Frontal cortex (tissue), 4 donors: ENCODE measurements at places on chromosomes 6 and 20.

DNA sequence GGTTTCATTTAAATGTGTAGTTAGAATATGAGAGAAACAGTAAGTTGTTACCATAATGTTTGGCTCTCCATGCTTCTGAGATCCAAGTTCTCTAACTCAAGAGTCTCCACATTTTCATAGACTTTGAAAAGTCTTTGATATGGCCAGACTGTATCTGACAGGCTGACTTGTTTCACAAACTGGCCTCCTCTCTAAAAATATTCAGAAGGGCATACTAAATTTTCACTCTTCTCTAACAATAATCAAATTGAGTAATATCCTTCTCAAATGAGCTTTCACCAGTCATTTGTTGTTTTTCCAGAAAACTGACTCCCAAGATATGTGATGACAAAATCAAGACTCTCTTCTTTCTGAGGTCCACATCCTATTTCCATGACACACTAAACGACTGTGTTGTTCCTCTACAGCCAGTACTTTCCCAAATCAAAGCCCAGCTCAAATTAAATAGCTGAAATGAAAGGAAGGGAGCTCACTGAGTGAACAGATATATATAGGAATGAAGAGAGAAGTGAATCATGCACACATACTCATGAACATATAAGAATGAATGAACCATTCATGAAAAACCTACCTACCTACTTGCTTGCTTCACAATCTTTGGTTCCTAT is 15.1 kb downstream of the HIVEP2 start:
- DNase-seq, result no peak

DNA sequence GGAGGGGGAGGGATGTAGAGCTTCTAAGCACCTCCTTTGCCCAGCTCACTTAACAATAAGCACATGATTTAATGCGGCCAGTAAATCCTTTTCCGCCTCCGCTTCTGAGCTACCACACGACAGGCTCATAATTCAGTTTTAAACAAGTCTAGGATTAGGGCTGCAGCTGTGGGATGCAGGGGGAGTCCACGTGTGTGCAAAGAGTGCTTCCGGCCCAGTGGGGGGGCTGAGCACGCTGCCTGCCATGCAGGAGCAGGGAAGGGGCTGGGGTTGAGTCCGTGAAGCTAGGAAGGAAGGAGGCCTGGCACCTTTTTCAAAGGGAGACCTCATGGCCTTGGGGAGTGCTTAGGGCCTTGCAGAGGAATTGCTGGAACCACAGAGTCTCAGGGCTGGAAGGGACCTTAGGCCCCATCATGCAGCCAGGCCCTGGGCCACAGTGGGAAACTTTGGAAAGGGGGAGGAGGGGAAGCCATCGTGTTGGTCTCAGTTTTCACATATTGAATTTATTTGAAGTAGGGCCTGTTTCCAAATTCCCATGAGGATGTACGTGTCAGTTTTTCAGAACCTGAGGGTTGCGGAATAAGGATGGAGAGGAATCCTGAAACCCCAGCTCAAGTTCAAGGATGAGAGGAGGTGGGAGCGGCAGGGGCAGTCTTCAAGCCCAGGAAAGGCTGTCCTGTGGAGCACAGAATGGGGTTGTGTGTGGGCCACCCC is 96.1 kb downstream of the VEGFA start:
- no peak for DNase-seq

- no peak for DNase-seq
These were observed 64.1 kb downstream of the LRRC1 start for GRCh38 chr6:53858913-53859312.

GRCh38 chr6:83092756-83093399 is 25.4 kb downstream of the DOP1A start:
- DNase-seq, result no peak

DNA sequence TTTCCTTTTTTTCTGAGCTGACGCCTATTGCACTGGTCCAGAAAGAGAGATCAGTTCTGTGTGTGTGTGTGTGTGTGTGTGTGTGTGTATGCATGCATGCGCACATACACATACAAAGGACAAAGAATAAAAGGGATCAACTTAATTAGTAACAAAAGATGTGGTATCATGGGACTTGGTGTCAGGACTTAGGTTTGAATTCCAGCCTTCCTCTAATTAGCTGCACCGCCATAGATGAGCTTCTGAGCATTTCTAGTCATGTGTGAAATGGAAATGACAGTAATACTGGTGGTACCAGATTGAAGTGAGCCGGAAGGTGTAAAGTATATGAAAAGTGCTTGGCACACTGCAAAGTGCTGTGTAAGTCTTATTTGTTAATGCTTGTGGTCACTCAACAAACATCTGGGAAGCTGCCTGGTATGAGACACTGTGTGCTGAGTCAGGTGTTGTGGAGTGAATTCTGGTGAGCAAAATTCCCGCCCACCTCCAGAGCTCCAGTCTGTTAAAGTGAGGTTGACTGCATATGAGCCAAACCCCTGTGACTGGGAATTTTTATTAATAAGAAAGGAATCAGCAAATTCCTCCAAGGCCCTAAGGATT is 12.4 kb downstream of the DAAM2 start:
- DNase-seq, result no peak

- no peak for DNase-seq
These were observed 198.2 kb downstream of the GMPR start for GRCh38 chr6:16436550-16436949.

DNA sequence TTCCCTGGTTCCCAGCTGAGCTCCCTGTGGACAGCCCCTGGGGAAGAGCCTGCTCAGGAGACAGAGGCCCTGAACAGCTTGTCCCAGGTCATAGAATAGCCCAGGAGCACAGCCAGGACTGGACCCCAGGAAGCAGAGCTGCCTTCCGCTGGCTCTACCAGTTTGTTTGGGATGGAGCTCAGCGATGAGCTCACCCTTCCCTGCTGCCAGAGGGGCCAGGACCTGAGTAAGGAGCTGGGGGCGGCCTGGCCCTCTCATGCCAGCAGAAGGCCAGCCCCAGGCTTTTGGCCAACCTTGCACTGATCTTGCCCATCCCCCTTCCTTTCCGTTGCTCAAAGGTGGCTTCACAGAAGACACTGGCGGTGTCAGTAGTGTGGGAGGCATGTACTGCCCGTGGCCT is 17.5 kb downstream of the MMP24OS start:
- DNase-seq, result no peak

GRCh38 chr6:52564856-52565255 is 12.0 kb downstream of the TRAM2 start:
- no peak for DNase-seq

DNA sequence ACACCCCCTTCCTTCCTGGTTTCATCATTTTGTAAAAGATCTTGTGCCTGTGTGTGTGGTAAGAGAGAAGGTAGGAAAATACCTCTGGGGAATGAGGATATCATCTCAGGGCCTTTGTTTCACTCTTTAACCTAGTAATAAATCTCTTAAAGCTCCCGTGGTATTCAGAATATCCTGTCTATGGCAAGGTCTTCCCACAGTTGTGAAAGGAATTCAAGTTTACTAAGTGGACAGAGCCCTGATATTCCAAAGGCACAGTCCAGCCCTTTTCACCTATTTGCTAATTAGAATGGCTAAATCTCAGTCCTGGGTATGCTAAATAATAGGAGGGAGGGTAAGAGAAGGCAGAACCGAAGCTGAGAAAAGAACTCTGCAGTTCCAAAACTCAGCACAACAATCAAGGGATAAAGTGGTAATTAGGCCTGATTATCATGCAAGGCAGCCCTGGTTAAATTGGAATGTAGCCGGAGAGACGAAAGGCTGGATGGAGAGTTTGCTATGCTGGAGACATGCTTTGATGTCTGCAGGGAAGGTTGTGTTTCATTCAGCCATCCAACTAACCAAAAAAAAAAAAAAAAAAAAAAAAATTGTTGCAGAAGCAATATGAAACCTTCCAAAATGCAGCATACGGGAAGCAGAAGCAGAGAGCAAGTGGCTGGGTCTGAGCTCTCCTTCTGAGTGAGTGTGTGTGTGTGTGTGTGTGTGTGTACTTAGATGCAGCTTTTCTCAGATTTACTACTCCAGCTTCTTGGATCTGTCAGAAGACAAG is 28.5 kb upstream of the PIM1 start:
- no peak for DNase-seq

DNA sequence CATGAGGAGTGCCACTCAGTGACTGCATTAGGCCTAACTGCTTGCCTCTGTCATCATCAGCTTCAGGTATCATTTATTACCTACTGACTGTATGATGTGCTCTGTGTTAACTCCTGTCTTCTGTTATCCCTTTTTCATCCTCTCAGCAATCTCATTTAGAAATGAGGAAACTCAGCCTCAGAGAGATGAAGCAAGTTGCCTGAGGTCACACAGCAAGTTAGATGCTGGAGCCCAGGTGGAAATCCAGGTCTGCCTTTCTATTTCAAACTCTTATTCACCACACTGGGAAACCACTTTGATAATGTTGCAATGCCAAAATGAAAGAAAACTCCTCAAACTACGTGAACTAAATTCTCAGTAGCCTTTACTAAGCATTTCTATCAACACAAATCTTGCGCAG is 1.3 kb downstream of the FERMT1 start:
- no peak for DNase-seq

- no peak for DNase-seq
These were observed 42.8 kb upstream of the TASP1 start for GRCh38 chr20:13681248-13682125.

GRCh38 chr20:44884907-44885391 is 556 bp upstream of the YWHAB start:
- no peak for DNase-seq

DNA sequence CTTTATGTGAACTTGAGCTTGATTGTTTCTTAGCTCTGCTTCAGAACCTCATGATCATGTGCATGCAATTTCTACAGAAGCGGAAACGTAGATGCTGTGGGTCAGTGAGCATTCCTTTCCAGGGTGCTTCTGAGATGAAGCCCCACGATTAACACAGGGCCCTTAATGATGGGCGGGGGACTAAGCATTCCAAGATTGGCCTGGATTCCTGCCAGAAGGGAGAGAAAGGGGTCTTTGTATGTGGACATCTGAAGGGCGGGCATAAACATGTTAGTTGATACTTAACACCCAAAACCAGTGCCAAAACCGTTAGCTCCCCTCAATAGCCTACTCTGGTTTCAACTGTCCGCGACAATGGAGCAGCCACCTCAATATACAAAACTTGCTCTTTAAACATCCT is 46.9 kb upstream of the POU3F2 start:
- no peak for DNase-seq

DNA sequence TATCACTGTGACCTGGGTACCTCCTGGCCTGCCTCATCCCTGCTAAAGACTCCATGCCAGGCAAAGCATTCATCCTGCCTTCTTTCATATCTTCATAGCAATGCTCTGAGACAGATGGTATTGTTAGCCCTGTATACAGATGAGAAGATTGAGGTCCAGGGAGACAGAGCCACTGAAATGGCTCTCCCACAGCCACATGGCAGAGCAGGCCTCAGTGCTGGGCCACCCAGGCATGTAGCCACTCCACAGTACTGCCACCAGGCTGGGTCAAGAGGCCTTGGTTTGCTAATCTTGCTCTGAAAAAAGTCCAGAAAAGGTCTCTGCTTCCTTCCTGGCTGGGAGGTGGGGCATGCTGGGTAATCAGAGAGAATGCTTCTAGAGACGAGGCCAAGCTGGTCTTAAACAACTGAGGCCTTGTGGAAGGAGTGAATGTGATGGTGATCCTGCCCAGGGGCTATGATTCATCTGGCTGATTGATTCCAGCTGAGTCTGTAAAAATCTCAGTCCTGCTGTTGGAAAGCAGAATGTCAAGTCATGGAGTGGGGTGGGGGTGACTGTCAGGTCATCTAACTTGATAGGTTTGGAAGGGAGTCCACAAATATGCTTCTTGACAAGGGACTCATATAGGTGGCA is 29.8 kb downstream of the HM13 start:
- DNase-seq, result no peak

DNA sequence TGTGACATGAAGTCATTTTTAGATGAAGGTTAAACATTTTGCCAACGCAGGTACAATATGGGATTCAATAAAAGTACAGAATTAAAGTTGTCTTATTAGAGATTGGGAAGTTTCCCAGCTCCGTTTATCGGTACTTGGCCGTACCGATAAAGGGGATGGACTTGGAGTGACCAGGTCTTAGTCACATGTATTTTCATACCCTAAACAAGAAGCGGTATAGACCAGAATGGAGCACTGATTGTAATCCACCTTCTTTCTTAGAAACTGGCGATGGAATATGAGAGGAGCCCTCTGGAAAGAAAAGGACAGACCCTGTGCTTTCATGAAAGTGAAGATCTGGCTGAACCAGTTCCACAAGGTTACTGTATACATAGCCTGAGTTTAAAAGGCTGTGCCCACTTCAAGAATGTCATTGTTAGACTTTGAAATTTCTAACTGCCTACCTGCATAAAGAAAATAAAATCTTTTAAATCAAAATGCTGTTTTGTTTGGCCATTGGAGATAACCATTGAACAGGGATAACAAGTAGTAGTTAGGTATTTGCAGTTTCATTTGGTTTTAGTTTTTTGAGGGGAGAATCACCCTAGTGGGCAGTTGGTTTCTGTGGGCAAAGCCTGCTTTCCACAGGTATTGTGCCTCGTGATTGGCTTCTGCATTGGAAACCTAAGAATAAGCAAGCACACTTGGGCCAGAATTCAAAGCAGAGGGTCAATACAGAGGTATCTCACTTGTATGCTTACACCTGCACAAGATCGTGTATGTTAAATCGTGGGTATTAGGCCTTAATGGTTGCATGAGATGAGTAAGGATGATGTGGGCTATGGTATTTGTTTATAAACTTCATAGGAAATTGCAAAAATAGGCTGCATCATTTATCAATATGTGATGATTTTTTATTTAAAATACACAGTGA is 11.2 kb upstream of the ZNFX1 start:
- no peak for DNase-seq

GRCh38 chr6:77106992-77107391 is 356.3 kb downstream of the HTR1B start:
- DNase-seq, result no peak

GRCh38 chr6:44674226-44675155 is 287.0 kb downstream of the CDC5L start:
- no peak for DNase-seq

DNA sequence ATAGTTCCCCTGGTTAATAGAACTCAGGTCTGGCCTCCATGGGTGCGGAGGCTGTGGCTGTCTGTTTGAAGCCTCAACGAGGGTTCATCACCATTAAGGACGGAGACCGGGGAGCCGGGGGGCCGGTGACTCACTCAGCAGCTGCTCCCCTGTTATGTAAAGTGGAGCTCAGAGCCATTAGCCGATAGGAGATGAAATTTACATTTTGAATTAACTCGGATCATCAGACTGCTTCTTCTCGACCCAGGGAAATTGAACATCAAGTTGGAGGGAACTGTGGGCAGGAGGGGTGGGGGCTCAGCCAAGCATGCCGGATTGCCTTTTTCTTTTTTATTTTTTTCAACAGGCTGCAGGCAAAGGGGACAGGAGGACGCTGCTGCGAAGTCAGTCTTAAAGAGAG is 12.3 kb downstream of the PCK1 start:
- no peak for DNase-seq

DNA sequence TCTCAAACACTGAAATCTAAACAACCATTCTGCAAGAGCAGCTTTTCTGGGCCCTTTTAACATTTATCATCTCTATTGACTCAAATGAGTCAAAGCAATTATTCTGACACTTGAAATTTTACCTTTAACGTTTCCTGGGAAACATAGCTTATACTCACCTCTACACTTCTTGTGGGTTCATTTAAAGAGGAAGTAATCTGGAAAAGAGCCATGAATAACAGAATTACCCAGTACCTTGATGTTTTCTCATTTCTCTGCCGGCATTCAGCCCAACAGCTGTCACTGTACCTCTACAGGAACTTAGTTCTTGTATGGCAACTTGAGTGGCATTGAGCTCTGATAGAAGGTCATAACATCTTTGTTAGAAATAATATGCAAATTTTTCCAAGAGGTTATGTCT is 272.2 kb downstream of the KCNQ5 start:
- DNase-seq, result no peak

GRCh38 chr6:64926051-64926450 is 781.0 kb downstream of the EYS start:
- DNase-seq, result no peak

GRCh38 chr20:32534661-32535240 is 50.4 kb downstream of the NOL4L start:
- no peak for DNase-seq
